Choroid plexus epithelial cell (primary cell): ENCODE measurements at places on chromosomes 4 and X.

DNA sequence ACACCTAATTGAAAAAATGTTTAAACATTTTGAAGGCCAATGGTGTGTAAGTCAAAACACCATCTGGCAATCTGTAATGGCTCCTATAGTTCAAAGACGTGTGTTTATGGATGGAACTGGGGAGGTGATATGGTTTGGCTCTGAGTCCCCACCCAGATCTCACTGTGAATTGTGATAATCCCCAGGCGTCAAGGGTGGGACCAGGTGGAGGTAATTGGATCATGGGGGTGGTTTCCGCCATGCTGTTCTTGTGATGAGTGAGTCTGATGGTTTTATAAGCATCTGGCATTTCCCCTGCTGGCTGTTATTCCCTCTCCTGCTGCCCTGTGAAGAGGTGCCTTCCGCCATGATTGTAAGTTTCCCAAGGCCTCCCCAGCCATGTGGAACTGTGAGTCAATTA, 52.2 kb downstream of the ADRA2C start:
- DNase-seq: no peak

DNA sequence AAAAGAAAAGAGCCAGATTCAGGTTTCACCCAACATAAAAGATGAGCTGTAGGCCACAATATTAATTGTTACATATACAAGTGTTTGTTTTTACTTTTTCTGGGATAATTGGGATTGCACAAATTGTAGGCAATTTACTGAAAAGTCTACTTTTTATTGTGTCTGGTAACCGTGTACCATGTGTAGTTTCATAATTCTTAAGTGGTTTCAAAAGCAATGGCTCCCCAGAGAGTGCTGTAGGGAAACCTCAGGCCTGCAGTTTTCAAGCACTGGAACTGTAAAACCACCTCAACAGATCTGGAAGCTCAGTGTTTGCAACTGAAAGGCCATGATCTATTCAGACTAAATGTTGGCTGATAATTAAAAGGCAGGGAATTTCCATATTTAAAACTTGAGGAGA, 53.9 kb upstream of the MMAA start:
- no peak for DNase-seq

GRCh38 chrX:24874604-24875247, 141.0 kb downstream of the ARX start:
- DNase-seq: no peak

- no peak for DNase-seq
These were observed 42.7 kb downstream of the TMEM156 start for GRCh38 chr4:38989487-38989886.

DNA sequence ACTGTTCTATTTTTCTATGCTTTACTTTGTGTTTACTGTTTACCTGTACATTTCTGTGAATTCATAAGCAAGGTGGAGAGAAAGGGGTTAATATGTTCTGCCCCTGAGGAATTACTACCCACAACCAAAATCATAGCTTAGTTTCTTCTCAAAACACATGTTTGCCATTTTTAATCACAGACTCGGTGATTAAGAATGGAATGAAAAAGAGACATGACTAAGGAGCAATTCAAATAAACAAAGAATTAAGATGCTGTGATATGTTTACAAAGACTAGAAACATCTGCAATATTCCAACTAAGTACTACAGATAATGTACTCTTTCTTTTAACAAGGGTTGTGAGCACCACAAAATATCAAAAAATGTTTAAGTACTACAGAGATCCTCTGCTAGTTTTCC, 11.7 kb upstream of the FAT4 start:
- no peak for DNase-seq

GRCh38 chrX:85992811-85993229, 54.5 kb downstream of the CHM start:
- DNase-seq: peak; percentile 56

DNA sequence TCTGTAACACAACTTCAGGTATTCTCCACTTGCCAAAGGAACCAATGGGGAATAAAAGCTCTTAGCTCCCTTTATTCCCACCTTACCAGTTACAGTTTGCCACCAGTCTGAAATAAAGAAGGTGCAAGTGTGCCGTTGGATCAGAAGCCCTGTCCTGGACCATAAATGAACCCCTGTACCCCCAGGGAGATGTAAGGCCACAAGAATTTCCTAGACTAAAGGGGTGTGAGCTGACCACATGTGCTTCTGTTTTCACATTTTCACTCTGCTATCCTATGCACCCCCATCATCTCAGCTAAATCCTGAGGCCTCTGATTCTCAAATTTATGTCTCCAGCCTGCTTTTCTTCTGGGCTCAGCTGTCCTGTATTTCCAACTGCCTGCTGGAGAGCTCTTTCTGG, 221.2 kb downstream of the SPRY1 start:
- DNase-seq: no peak

GRCh38 chr4:153346563-153346962, 2.1 kb downstream of the MND1 start:
- peak; percentile 9 for DNase-seq

GRCh38 chrX:132505116-132505515, 16.3 kb upstream of the MBNL3 start:
- DNase-seq: peak; percentile 25

GRCh38 chr4:8346838-8347605, 77.5 kb downstream of the HTRA3 start:
- DNase-seq: no peak

DNA sequence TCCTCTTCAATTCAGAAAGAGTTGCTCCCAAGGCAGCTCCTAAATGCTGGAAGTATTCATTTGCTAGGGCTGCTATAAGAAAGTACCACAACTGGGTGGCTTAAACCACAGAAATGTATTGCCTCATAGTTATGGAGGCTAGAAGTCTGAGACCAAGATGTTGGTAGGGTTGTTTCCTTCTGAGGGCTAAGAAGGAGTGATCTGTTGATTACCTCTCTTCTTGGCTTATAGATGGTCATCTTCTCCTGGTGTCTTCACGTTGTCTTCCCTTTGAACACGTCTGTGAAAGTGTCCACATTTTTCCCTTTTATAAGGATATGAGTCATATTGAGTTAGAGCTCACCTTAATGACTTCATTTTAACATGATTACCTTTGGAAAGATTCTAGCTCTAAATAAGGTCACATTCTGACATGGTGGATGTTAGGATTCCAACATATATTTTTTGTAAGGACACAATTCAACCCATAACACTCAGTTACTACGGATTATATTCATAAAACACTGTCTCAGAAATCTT, 266.3 kb downstream of the SPATA18 start:
- DNase-seq: no peak

- no peak for DNase-seq
These were observed 99.0 kb downstream of the ASB9 start for GRCh38 chrX:15170927-15171326.

GRCh38 chrX:68177542-68177941, 255.8 kb downstream of the OPHN1 start:
- DNase-seq: peak; percentile 26

DNA sequence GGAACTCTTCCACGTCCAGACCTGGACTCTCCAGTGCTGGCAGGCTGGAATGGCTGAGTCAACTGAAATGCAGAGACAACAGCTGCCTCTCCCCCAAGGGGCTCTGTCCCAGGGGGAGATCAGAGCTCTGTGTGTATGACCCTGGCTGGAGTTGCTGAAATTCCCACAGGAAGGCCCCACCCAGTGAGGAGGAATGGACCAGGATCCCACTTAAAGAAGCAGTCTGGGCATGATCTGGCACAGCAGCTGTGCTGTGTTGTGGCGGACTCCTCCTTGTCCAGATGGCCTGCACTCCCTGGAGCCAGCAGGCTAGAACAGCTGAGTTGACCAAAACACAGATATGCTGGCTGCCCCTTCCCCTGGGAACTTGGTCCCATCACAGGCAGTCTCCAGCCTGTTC, 25.4 kb downstream of the C4orf17 start:
- DNase-seq: no peak

- no peak for DNase-seq
These were observed 1167.2 kb upstream of the PABPC4L start for GRCh38 chr4:135368831-135369230.

DNA sequence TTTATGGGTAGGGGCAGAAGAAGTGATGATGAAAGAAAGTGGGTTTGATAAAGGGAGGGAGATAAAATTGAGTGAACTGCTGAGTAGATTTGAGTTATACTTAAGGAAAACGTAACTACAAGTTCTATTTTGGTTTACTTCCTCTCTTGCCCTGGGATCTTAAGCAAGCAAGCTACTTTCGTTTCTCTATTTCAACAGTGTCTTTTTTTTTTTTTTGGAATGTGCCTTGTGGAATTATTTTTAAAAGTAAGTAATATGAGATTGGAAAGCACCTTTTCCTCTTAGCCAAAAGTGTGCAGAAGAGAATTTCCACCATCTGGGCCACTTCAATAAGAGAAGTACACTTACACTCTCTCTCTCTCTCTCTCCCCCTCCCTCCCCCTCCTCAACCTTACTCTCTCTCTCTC, 16.0 kb upstream of the C4orf36 start:
- peak; percentile 84 for DNase-seq

DNA sequence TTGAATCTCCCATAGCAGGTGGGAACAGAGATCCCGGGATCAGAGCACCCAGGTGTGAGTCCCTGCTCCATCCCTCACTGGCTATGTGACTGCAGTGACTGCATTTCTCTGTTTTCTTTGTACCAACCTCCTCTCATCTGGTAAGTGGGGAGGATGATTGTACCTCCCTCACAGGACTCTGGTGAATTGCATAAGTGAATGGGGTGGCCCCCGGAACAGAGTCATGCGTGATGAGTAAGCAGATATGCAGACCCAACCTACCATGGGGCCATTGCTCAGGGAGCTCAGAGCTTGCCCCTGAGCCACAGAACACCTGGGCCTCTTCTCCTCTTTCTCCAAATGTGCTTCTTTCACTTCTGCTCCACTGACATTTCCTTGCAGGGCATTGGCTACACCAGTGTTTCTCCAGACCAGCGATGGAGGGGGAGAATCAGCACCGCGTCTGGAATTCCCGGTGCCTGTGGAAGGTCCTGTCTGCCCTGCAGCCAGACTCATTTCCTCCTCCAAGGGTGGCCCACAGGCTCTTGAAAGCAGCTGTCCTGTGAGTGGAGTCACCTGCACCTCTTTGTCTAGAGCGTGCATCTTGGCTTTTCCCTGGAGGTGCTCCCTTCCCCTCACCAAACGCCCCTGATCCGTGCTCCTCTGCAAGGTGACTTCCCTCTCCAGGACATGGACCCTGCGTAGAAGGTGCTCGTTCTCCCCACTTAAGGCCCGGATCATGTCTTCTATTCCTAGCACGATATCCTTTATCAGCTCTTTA, 30.0 kb downstream of the C4orf50 start:
- no peak for DNase-seq

- peak; percentile 38 for DNase-seq
These were observed 11.3 kb downstream of the CETN2 start for GRCh38 chrX:152819266-152819665.

- peak; percentile 27 for DNase-seq
These were observed 243.8 kb downstream of the PPP3CA start for GRCh38 chr4:101103381-101104142.

DNA sequence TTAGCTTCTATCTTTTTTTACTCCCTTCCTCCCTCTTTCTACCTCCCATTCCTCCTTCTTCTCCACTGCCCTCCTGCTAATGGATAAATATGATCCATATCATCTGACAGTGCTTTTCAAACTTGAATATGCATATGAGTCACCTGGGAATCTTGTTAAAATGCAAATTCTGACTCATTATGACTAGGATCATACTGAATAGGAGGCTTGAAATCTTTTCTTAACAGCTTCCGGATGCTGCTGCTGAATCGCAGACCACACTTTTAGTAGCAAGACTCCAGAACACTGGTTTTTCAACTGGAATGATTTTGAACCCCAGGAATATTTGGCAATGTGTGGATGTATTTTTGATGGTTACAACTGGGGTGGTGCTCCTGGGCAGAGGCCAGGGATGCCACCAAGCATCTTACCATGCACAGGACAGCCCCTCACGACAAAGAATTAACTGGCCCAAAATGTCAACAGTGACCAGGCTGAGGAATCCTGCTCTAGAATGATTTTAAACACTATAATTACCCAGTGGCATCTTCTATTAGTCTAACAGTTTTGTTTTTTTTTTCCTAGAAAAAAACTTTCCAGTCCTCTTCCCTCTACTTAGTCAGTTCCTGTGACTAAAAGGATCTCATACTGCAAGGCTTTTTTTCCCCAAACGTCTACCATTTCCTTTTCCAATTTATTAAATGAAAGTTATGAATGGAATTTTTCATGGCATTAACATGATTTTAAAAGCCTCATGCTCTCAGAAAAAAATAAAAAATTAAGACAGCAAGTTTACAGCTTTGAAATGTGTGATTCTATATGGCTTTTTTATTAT, 10.6 kb upstream of the PYURF start:
- peak; percentile 61 for DNase-seq

GRCh38 chr4:37650481-37650880, 35.7 kb downstream of the RELL1 start:
- DNase-seq: no peak

DNA sequence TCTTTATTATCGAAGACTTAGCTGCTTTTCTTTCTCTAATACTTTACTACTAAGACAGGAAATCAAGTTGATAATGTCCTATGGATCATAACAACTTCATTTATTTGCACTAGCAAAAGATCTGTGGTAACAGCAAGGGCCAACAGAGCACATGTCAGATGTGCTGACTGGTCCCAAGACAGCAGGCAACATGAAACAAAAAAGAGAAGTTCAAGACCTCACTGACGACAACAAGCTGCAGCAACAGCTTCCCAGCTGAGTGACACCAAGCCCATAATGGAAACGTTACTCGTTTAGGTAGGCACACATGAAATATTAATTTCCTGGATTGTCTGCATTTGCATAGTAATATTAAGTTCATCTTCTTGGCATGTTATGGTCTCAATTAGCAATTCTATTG, 126.9 kb downstream of the UNC5C start:
- no peak for DNase-seq

DNA sequence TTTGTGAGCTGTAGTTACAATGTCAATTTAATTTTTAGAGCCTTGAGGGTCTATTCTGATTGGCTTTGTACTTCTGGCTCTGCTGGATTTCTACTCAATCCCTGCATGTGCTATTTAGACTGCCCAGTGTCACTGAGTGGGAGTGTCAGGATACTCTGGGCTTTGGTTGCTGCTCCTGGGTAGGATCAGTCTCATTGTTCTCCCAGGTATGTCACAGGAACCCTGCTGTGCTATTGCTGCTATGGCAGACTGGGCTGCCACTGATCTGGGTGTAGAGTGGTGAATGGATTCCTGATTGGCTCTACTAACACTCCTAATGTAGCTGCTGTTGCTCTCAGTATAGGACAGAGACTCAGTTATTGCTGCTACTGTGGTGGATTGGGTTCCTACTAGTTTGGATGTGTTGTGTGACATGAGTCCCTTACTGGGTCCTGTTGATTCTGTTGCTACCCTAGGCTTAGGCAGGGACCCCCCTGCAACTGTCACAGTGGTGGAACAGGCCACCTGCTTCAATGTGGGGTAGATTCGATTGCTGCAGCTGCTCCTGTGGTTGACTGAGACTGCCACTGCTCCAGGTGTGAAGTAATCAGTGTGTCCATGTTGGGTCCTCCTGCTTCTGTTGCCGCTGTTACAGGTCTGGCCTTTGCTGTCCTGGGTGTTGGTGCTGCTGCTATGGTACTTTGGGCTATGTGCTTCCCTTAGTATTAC, 707.8 kb upstream of the AMOT start:
- no peak for DNase-seq

- peak; percentile 83 for DNase-seq
These were observed 157.6 kb downstream of the RASL11B start for GRCh38 chr4:53019485-53020382.
